ENCODE measurements at places on chromosomes 7 and 10. TPM values are rescaled to one million over a fixed set of nuclear protein-coding genes. Genes with fewer than 3 reads are reported as not detected.

DNA sequence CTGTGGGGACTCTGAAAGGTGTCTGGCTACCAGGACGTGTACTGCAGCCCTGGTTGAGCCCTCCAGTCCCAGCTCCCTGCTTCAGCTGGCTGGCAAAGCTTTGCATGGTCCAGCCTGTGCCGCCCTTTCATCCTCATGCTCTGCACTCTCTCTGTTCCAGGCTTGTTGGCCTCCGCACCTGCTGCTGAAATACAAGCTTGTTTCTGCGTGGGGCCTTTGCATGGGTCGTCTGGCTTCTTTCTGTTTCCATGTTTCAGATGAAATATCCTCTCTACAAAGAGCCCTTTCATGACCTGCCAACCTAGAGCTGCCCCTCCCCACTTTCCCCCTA, 45.9 kb downstream of the TSPAN15 start:
- H3K36me3 ChIP-seq = peaks cover 45% of the 10 kb centered on the region
- H3K4me3 ChIP-seq = no peak overlapping the region
- no peak overlapping the region for H3K27ac ChIP-seq
- peaks cover 17% of the 10 kb centered on the region for H3K27me3 ChIP-seq
- DNase-seq = no peak
- H3K4me1 ChIP-seq = peaks cover 29% of the 10 kb centered on the region

DNA sequence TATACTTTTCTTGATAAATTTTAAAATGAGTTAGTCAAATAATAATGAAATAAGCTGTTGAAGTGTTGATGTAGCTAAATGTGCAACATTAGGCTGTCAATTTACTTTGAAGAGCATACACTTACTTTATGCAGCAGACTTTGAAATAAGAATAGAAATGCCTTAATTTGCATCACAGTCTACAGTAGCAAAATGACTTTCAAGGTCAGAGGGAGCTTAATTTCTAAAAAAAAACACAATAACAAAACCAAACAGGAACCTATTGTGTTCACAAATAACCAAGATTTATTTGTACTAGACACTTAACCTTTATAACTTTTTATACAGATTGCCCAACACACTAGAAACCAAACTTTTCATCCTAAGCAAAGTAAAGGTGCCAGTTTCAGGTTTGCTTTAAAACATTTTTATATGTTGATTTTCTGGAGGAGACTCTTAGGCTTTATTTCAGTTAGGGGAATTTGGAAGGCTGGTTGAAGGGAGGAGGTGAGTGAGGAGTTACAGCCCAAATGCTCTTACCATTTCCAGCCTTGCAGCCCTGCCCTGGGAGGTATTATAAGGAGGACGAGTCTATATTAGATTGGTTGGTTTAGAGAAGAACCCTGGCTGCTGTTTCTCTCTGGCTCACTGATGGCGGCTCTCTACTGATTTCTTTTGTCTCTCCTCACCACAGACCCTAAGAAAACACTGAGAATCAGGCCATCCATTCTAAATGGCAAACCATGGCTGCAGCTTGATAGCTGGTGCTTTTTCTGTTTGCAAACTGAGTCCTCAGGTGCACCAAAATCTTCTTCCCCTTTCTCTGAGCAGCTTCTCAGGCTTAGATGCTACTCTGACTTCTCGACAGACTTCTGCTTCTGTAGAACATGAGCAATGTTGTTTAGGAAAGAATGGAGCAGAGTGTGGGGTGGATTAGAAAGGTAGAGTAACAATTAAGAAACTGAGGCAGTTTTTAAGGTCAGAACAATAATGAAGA, 55.2 kb upstream of the RPA3 start:
- H3K27ac ChIP-seq = no peak overlapping the region
- no peaks in the 10 kb centered on the region for H3K36me3 ChIP-seq
- DNase-seq = no peak
- H3K4me1 ChIP-seq = peaks cover 2% of the 10 kb centered on the region

- no peak overlapping the region for H3K4me3 ChIP-seq
- no peaks in the 10 kb centered on the region for H3K27me3 ChIP-seq
- H3K4me1 ChIP-seq = peaks cover 5% of the 10 kb centered on the region
- H3K36me3 ChIP-seq = no peaks in the 10 kb centered on the region
These were observed 55.2 kb upstream of the EZH2 start for GRCh38 chr7:148939128-148939755.

DNA sequence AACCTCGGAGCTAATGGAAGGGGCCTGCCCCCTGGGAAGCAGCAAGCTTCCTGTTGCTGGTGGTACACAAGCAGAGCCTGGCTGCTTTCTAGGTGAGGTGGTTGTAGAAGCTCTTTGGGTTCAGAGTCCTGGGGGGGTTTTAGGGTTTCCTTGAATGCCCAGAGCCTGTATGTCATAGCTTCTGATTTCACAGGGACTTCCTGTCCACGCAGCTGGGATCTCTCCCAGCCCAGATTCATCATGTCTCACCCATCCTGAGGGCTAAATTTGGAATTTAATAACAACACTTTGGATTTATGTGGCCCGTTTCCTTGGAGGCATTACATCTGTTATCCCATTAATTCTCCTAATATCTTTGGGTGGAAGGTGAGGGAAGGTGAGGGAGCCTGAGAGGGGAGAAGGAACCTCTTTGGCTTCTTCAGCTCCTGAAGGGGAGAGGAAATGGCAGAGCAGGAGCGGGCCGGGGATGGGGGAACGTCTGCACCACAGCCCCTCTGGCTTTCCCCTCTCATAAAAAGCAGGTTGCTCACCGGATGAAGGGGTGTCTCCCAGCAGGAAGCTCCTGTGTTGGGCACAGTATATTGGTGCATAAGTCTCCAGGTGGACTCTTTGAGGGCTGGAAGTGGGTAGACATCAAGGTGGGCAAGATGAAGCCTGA, 19.7 kb downstream of the RPS24 start:
- no peak for DNase-seq
- no peak overlapping the region for H3K4me3 ChIP-seq
- no peak overlapping the region for H3K27ac ChIP-seq
- peaks cover 2% of the 10 kb centered on the region for H3K27me3 ChIP-seq
- no peaks in the 10 kb centered on the region for H3K36me3 ChIP-seq

- peaks cover 3% of the 10 kb centered on the region for H3K36me3 ChIP-seq
- H3K27ac ChIP-seq = no peak overlapping the region
- peaks cover 2% of the 10 kb centered on the region for H3K27me3 ChIP-seq
- H3K4me3 ChIP-seq = no peak overlapping the region
- H3K4me1 ChIP-seq = no peaks in the 10 kb centered on the region
These were observed 34.7 kb upstream of the ELFN1 start for GRCh38 chr7:1635401-1635800.

Gene LHFPL3
- total RNA-seq = not detected

All from endothelial cell (in vitro differentiated cells).